ENCODE measurements at places on chromosomes 3 and 15.
A peak's percentile ranks its signal among the peaks of the same experiment; 100 is the strongest.

- DNase-seq = no peak
These were observed 764.8 kb upstream of the NR2F2 start for GRCh38 chr15:95565690-95566089.

- DNase-seq = peak; percentile 2
These were observed 80.6 kb downstream of the ARIH1 start for GRCh38 chr15:72554471-72555425.

GRCh38 chr15:33188641-33189257 lies 5.8 kb downstream of the FMN1 start:
- no peak for DNase-seq

GRCh38 chr15:35362195-35362829 lies 183.7 kb downstream of the DPH6 start:
- DNase-seq = no peak

- DNase-seq = no peak
These were observed 212.2 kb upstream of the GOLIM4 start for GRCh38 chr3:168307893-168308292.

DNA sequence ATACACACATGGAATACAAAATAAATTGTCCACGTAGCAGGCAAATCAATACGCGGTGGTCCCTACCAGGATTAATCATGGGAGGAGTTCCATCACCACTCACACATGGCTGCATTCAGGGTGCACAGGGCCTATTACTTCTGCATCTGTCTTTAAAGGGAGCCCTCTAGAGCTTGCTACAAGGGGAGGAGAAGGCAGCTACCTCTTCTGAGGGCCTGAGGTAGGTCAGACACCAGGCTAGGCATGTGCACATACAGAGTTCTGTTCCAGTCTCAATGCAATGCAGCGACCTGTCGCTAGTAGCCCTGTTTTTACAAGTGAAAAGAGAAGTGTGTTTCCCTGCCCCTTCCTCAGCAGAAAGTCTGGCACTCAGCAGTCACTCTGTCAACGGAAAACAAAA lies 102.7 kb downstream of the ROBO2 start:
- DNase-seq = no peak

DNA sequence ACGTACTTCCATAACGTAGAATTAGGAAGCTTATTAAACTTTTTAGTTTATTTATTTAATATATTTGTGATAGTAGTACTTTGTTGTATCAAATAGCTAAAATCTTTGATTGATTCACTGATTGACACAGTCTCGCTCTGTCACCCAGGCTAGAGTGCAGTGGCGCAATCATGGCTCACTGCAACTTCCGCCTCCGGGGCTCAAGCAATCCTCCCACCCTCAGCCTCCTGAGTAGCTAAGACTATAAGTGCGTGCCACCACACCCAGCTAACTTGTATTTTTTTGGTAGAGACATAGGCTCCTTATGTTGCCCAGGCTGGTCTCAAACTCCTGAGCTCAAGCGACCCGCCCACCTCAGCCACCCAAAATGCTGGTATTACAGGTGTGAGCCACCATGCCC lies 5.7 kb downstream of the APH1B start:
- no peak for DNase-seq

DNA sequence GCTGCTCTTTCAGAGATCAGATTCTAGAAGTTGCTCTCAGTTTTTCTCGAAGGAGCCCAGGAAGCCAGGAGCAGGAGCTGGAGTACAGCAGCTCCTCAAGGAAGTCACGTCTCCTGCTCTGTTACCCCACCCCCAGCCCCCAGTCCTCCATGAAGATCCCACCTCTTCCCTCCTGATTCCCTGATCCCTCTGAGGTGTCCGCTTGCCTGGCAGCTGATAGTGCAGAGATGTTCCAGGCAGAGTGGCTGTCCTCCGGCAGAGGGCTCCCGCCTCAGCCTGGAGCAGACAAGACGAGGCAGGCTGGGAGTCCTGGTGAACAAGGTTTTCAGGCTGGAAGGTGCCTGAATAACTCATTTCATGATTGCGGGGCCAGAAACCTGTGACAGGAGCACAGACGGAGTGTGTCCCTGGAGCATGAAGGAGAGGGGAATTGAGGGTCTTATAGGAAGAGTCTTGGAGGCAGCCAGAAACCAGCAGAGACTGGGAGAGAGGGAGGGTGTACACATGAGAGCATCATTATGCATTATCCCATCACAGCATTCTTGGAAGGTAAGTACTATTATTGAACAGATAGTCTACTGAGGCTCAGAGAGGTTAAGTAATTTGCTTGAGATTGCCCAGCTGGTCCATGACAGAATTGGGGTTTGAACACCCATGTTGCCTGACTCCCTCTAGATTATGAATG lies 1.2 kb downstream of the HRH1 start:
- peak; percentile 33 for DNase-seq

DNA sequence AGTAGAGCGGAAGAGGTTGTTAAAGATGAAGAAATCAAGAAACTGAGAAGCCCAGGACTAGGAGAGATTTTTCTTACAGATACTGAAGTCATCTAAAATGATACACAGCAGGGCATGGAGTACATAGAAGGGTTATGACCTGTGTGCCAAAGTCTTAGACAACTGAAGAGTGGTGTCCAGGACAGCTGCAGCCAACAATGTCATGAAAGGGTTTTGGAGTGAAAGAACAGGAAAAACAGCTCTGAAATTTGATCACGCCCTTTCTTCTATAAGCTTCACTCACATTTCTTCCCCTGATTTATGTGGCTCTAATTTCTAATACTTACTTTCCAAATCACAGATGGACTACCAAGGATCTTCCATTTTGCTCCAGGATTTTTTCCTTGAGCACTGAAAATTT lies 3.0 kb downstream of the CFAP20DC start:
- DNase-seq = no peak

- no peak for DNase-seq
These were observed 7.0 kb downstream of the HDGFL3 start for GRCh38 chr15:83200589-83200988.

DNA sequence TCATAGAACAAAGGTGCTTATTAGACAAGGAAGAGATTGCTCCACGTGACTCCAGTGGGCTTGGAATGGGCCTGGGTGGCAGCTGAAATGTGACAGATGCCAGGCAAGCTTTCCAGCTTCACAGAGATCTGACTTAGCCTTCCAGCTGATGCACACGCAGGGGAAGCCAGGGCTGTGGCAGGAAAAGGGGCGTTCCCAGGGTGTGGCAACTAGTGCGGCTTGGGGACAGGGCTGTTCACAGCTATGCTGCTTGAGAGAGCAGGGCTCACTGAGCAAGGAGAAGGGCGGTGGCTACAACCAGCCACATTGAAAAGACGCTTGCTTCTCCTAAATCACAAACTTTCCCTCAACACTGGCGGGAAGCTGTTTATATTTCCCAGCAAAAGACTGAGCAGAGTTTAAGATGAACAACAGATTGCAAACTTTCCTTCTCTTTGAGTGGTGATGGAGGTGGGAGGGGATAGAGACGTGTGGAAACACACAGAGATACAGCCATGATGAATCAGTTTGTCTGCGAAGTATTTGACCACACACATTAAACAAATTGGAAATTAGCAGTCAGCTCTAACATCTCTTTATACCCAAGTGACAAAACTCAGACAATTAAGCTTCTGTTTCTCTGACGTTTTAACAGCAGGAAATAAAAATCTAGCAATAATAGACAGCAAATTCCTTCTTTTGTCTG lies 127.5 kb downstream of the BDH1 start:
- DNase-seq = peak; percentile 18

- DNase-seq = no peak
These were observed 28.1 kb downstream of the BCL2A1 start for GRCh38 chr15:79942741-79943481.

GRCh38 chr15:65423976-65424679 lies 1.4 kb upstream of the IGDCC4 start:
- no peak for DNase-seq

DNA sequence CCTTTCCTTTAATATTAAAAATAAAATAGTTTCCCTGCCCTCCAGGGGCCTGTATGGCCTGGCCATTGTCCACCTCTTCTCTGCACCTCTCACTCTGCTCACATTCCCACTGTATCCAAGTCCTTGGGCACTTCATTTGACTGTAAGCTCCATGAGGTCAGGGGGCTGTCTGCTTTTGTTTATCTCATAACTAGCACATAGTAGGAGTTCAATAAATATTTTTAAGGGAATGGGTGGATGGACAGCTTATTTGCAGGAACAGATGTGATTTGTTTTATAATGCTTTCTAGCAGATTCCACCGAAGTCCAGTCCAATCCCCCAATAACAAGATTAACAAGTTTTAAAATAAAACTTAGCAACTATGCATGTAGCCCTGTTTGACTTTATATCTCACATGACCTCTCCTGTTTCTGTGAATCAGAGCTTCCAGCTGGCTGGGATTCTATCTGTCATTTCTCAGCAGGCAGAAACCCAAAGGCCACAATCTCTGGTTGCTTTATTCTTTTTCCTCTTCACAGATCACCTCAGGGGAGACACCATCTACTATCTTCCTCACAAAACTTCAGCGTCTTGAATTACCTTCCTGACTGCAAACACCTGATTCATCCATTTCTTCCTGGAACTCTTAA lies 123.0 kb upstream of the NR2F2 start:
- DNase-seq = no peak

GRCh38 chr15:74826364-74826819 lies at the start of gene CPLX3:
Gene CPLX3 (plus strand): TSS chr15:74826627. CDS start chr15:74826704, 77 bp downstream.
- DNase-seq = no peak

DNA sequence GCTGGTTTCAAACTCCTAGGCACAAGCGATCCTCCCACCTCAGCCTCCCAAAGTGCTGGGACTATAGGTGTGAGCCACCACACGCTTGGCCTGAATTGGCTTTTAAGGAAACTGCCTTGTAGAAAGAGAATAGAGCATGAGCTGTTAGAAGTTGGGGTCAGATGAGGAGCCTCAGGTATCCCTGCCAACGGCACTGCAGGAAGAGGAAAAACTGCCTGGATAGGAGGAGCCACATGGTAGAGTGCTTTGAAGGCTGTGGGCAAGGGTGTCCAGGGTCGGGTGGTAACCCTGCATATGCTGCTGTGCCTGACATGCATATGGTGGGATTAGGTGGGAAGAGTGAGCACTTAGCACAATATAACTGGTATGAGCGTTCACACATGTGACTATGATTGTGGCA lies 55.0 kb downstream of the BSN start:
- no peak for DNase-seq

DNA sequence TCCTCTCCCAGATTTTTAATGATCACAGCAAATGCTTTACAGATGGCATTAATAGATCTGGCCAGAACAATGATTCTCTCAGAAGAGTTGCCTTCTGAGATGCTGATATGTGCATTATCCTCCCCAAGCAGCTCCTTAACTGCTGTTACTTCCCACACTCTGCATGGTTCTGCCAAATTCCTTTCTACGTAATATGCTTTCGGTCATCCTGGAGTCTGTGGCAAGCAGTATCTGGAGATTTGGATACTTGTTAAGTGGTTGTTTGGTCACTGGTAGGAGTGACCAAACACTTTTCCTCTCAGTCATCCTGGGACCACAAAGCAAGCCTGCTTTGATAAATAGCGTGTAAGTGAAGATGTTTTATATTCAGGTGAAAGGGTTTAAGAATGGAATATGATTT lies 71.1 kb upstream of the CCNL1 start:
- DNase-seq = no peak

DNA sequence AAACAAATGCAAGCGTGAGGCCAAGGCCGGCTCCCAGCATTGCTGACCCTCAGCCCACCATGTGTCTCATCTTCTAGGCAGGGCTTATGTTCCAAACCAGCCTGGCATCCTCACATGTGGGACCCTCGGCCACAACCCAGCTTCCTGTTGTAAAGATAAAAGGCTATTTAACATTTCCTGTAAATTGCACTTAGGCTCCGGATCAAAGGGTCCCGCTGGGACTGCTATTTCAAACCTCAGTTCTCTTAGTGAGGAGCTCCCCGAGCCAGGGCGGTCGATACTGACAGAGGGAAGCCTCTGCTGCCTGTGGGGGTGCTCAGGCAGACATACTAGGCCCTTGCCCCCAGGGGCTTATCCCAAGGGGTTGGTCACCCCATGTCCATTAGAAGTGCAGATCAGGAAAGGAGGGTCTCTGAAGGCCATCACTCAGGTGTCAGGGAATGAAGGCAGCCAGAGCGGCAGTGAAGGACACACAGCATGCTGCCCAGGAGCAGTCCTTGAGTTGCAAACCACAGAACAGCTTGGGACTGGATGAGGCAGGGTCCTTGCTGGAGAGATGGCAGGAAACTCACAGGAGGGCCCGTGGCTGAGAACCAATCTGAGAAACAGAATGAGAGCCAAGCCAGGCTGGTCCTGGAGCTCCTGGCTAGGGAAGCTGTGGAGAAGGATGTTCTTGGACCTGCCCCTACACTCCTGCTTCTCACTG lies 239.9 kb downstream of the TLE3 start:
- DNase-seq = no peak

DNA sequence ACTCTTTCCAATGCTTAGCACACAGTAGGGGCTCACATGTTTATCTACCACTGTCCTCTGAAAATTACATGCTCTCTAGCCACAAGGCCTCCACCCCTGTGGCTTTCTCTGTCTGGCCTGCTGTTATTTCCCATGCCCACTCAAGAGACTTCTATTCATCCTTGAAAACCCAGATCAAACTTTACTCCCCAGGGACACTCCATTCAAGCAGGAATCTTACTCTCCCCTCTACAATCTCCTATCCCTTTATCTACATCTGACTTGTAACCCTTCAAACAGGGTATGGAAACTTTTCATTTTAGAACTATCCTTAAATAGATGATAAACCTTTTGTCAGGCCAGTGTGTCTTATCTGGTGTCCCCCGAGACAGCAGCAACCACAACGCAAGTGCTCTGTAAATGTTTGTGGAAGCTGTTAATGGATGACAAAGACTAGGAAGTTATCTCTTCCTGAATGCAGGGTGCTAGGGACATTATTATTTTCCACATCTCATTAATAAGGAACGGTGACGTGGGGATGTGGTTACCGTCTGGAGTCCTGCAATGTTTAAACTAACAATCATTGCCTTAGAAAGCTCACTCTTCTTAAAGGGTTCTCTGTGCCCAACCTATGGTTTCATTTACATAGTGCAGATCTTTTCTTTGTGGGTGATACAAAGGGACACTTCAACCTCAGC lies 322.3 kb downstream of the ARRDC4 start:
- no peak for DNase-seq

DNA sequence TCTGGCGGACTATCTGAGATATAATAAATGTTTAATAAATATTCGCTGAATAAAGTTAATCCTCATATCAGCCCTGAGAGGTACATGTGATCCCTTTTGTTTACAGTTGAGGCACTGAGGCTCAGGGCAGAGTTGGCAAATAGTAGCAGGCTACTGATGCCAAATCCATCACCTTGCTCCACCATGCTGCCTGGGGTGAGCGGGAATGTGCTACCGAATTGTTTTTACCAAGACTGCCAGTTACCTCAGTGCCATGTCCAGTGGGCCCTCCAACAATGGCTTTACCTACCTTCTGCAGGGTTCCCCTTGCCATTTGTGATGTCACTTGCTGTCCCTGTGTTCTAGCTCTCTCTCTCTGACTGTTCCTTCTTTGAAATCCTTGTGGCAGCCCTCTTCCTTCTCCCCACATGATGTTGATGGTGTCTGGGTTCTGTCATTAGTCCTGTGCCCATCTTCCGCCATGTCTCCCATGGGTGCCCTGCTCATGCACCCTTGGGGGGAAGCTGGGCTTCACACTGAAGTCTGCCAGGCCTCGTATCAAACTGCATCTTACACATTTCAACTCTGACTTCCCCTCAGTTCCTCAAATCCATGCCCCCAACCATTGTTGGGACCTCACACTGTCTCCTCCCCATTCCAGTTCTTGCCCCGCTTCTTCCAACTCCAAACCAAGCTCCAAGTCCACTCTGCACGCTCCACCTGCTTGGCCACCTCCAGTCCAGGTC lies 35.4 kb downstream of the SLCO2A1 start:
- DNase-seq = no peak

GRCh38 chr3:359672-360071 lies 163.1 kb downstream of the CHL1 start:
- DNase-seq = no peak

GRCh38 chr3:125107363-125107762 lies 51.6 kb upstream of the HEG1 start:
- no peak for DNase-seq

- DNase-seq = no peak
These were observed 231.1 kb upstream of the PDZRN3 start for GRCh38 chr3:73855813-73856212.

Data from epithelial cell of prostate (primary cell).